ENCODE measurements at places on chromosomes 13 and 19.

DNA sequence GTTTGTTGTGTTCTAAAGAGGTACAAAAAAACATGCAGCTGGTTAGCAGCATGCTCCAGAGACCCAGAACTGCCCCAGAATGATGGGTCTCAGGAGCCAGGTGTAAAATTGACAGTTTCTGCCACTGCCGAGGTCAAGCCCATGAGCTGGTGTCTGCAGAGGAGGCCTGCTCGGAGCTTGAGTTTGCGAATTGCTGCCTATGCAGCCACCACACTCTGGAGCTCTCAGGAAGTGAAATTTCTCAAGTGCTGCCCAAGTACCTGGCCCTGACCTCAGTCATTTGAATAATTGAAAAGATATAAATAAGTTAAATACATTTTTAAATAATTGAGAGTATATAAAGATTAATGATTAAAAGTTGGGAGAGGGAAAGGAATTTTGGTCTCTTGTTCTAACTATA is 66.4 kb downstream of the ZAR1L start:
- DNase-seq, result no peak

DNA sequence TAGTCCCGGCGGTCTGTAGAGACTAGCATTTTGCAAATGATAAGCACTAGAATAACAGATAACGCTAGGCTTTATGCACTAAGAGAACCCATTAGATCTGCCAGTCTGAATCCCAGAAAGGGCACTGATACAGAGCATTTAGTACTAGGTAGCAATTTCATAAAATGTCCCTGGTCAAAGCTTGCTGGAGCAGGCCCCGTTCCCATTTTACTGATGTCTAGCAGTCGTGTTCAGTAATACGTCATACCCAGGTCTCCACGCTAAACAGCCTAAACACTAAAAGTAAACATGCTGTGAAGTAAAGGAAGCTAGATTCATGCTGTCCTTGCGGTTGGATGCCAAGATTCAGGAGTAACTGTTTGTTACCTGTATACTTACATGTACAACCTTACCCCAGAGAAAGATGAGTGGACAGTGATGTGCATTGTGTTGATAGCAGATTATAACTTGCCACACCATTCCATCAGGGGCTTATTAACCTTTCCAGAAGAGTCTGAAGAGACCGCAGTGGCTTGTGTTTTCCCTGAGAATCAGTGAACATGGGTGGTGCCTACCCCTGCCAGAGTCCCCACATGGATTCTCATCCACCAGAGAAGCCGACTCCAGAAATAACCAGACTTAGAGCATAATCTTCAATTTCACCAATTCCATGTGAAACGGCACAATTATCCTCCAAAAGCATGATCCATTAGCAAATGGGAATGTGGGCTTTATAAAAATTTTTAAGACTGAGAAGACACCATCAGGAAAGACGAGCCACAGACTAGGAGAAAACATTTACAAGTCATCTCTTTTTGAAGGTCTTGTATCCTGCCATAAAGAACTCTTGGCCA is 3.4 kb upstream of the RPS11 start:
- no peak for DNase-seq

GRCh38 chr13:34867590-34867989 is 74.5 kb upstream of the NBEA start:
- DNase-seq, result no peak

GRCh38 chr19:2603334-2603733 is 99.2 kb downstream of the GNG7 start:
- DNase-seq, result no peak

DNA sequence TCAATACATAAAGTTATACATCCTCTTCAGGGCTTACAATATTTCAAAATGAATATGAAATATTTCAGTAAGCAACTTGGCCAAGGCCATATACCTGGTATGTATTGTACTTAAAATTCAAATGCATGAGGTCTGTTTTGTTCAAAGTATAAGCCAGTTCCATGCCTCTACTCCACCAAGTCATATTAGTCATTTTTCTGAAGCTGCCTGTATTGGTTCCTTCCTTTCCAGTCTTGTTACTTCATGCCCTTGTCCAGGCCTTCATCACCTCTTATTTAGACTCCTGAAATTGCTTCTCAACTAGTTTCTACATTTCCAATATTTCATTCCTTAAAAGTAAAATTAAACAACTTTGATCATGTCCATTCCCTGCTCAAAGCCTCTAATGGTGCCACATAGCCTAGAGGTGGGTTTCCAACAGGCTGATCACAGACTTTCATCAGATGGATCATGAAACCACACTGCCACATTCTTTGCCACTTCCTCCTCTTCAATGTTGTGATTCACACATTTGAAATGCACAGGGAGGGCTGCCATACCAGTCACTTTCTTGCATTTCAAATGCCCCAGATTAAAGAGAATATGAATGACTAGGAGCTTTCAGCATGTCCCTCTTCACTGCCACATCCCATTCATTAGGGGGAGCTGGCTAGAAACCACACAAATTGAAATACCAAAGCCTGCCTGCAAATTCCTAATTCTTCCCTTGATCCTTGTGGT is 424.1 kb upstream of the DACH1 start:
- DNase-seq, result no peak

DNA sequence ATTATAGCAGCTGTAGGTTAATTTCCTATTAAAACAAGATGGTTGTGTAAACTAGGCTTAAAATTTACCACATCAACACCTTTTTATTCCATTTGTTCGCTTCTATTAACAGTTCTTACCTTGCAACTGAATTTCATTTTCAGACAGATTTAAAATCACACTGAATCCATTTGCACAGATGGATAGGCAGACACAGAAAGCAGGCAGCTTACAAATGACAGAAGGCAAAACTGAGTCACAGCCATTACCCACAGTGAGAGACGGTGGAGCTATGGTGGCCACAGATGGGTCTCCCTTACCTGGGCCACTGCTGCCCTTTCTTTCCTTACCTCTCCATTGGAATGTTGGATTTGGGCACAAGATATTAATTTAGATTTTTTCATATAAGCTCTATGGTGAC is 1567.8 kb upstream of the SLC10A2 start:
- no peak for DNase-seq

DNA sequence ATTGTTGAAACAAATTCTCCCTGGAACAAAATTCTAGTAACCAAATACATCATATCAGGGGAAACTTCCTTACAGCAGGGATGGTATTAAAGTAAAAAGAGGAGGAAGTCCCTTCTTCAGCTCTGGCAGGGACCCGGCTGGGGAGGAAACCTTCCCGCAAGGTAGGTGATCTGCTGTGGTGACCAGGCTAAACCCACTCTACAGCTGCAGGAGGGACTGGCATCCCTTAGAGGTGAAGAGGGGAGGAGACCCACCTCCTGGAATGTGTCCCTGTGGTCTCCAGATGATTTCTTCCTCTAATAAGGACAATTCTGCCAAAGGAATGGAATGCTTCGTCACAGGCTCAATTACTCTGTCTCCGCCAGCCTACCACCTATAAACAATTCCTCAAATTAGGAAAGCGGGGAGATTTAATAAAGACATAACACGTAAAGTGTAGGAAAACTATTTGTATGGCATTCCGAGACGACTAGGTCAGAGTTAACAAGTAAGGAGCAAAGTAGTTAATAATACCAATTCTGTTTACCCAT is 637 bp upstream of the PDS5B start:
- DNase-seq, result no peak

DNA sequence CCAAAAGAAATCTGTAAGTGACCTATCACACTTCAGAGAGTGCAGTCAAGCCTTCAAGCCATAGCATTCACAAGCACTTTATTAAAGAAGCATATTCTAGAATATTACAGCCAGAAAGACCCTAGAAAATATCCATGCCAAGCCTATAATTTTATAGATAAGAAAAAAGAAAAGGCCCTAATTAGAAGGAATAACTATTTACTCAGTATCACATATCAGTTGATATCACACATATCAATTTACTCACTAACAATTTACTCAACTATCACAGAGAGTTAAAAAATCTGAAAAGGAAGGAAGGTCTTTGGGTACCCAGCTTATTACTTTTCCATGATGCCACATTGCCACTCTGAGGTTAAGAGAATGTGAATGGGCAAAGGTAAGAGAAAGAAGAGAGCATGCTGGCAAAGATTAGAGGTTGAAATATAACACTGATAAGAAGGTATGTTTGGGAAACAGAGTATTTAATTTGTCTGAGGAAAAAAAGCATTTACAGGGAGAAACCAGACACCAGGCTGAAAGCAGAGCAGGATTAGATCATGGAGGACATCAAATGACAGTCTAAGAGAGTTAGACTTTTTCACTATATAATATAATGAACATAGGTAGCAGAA is 186.2 kb downstream of the VWA8 start:
- DNase-seq, result no peak

GRCh38 chr13:83829810-83830209 is 52.5 kb downstream of the SLITRK1 start:
- DNase-seq, result no peak

DNA sequence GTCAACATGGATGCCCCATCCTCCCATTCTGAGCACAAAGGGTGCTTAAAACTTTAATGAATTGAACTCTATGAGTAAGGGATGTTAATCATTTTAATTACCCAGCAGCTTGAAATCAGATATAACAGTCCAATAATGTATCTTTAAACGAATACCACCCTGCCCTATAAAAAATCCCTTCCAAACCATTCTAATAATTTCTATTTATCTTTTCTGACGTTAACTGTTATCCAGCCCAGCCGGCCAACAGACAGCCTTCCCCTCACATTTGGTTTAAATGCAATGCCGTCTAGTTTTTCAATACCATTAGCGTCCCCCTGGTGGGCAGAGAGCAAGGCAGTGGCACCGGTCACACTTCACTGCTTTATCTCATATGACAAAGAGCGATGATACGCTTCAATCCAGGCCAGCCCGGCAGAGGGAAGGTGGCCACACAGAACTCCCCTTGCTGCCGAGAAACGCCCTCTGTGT is 402.2 kb upstream of the ZNF507 start:
- DNase-seq, result no peak

- DNase-seq, result no peak
Observed at GRCh38 chr13:26420282-26420960, 137.1 kb upstream of the WASF3 start.

GRCh38 chr19:1416014-1416841 is 8.8 kb downstream of the DAZAP1 start:
- no peak for DNase-seq

DNA sequence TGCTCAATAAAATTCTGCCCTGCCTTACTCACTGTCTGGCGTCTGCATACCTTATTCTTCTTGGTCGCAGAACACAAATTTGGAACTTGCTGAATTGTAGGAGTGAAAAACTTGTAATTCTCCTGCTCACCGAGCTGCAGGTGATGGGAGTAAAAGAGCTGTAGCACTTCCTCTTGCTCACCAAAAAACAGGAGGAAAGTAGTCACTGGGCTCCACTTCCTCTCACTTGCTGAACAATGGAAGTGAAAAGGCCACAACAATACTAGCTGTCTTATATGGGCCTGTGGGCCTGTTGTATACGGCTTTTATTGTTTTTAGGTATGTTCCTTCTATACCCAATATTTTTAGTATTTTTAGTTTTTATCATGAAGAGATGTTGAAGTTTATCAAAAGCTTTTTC is 978.7 kb downstream of the SLITRK5 start:
- DNase-seq, result no peak

DNA sequence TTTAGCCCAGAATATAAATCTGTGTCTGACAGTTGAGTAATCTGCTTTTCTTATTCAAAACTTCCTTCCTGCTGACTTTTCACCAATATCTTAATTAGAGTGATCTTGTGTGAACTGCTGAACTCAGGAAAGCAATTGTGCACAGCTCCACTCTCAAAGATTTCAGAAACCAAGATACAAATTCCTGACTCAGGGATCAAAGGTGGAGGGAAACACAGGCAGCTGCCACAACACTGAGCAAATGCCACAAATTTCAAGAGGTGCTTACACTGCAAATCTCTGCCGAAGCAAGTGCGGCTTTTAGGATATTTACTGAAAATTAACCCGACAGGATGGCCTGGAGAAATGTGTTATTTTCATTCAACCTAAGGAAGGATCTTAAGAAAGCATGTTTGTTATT is 111.4 kb downstream of the STOML3 start:
- no peak for DNase-seq
